Activated CD4-positive, alpha-beta T cell treated with anti-CD3 and anti-CD28 coated beads for 36 hours (primary cell): ENCODE measurements at places on chromosomes 6 and 20.

DNA sequence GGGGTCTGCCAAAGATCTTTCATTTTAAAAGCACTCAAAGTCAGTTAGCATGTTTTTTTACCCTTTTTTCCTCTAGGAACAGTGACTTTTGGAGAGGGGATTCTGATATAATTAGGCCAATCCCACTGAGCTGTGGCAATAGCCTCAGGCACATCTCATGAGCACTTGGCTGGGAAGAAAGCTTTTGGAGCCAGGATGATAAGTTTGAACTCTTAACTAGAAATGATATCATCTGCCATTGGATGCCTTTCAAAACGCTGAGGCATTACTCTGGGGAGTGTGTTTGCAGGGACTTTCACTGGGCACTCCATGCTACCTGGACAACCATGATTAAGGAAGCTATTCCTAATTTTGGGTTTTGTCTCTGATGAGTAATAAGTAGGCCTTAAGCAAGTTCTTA, 3.7 kb downstream of the SCGN start:
- DNase-seq: no peak

DNA sequence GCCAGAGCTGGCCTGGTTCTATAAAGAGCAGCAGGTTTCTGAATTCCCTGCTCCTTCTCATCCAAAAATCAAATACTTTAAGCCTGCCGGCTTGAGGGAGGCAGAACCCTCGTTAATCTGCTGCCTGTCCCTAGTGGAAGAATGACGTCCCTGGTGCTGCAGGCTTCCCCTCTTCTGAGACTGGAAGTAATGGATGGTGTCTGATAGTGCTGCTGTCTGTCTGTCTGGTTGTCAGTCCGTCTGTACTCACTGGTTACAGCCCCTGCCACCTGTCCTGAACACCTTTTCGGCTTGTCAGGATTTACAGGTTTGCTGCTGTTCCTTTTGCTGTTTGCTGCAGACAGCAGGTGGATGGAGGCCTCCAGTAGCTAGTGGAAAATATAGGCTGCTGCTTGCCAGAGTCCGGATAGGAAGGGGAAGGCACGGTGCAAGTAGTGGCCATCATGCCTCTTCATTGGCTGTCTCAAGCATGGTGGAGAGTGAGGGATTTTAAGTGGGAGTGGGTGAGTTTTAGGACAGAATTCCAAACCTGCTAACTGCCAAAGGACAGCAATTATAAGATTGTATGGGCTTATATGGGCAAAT, 2.5 kb downstream of the RIMS1 start:
- no peak for DNase-seq

DNA sequence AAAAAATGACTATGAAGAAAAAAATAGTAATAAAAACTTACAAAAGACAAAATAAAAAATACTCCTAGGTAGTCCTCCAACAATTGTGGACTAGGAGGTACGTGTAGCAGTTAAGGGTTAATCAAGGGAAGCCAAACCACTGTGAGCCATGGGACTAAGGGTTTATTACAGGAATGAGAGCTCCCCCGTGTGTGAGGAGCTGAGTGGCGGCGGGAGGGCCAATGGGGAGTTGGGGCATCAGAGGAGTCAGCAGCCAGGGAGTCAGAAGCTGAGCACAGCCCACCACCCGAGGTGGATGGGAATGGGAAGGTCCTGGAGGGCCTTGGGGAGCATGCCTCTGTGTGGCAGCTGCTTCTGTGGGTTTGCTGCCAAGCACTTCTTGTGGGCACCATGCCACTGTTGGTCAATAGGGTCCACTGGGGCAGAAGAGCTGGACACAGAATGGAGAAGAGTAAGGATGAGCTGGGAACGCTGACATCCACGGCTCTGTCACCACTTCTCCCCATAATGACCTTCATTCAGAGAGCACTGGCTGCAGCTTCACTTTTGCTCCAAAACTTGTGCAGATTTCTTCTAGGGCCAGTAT, 373.3 kb downstream of the CDKAL1 start:
- DNase-seq: no peak

DNA sequence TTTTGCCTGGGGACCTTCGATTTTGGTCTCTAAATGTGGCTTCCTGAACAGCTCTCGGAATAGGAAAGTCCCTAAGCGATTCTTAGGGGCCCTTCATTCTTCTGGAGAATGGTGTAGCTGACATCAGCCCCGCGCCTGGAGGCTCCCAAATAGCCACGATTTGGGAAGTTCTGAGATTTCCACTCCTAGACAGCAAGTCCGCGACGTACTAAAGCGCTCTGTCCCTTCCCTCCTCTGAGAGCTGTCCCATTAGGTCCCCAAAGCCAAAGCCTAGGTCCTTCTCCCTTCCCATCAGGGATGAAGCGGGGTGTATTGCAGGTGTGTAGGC, 756 bp downstream of the MOXD1 start:
- no peak for DNase-seq

- DNase-seq: no peak
These were observed 77.6 kb upstream of the EYA2 start for GRCh38 chr20:46816886-46817638.

- no peak for DNase-seq
These were observed 64.4 kb downstream of the TULP4 start for GRCh38 chr6:158376631-158377081.

GRCh38 chr6:132456700-132457143, 55.4 kb upstream of the MOXD1 start:
- no peak for DNase-seq

- DNase-seq: no peak
These were observed 78.2 kb downstream of the FRK start for GRCh38 chr6:115982453-115982852.

DNA sequence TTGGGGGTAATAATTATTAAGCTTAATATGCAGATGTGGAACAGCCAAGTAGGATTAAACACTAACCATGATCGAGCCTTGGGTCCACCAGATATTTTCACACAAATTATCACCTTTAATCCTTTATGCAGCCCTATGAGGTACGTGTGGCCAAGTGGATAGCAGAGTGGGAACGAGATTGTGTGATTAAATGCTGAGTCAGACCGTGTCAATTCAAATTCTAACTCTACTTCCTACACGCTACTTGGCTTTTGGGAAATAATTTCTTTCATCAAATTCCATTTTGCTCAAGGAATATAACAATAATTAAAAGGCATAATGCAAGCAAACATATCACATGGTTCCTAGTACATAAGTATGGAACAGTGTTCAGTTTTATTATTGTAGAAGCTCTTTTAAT, 329.2 kb downstream of the CBLN4 start:
- no peak for DNase-seq

GRCh38 chr6:52201046-52201445, 14.9 kb downstream of the IL17A start:
- DNase-seq: no peak

GRCh38 chr6:47071681-47072080, 29.5 kb upstream of the ADGRF1 start:
- DNase-seq: no peak

- DNase-seq: no peak
These were observed 19.1 kb upstream of the CCN2 start for GRCh38 chr6:131970076-131970859.

- DNase-seq: no peak
These were observed 37.1 kb upstream of the EZR start for GRCh38 chr6:158856261-158856660.

DNA sequence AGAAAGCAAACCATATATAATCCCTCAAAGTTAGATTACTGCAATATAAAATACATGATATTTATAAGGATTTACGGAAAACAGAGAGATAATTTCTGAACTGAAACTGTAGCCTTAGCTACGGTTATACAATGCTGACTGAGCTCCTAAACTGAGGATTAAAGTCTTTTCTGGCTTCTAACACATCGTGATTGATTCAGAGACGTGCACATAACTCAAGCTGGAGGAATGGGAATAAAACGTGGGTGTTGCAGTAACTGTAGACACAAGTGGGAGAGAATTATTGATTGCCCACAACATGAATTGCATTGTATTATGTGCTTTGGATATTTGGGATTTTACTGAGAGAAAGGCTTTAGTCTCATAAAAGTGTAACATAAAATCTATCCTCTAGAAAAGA, 418.0 kb upstream of the OPRM1 start:
- no peak for DNase-seq

- DNase-seq: no peak
These were observed 9.0 kb upstream of the CCN6 start for GRCh38 chr6:112044856-112045255.
